Metanephros (tissue), 2 donors: ENCODE measurements at places on chromosomes 12 and 14. TPM values are rescaled to one million over a fixed set of nuclear protein-coding genes. Genes with fewer than 3 reads are reported as not detected.

Gene TTLL5
- total RNA-seq: 24.8 TPM

Gene XRCC3
- 14.9 TPM for total RNA-seq

Gene MSRB3
- total RNA-seq: 28.9 TPM

Gene RND1
- total RNA-seq: 4.3 TPM

Gene LALBA
- total RNA-seq: not detected

Gene RIC8B
- 18.8 TPM for total RNA-seq

Gene PPFIA2
- total RNA-seq: 10.7 TPM
